ENCODE measurements at places on chromosomes 1 and 21.
A peak's percentile ranks its signal among the peaks of the same experiment; 100 is the strongest.

- DNase-seq, result no peak
Observed at GRCh38 chr1:92096317-92096716, 16.2 kb downstream of the BTBD8 start.

- no peak for DNase-seq
Observed at GRCh38 chr1:160549665-160550006, 26.6 kb upstream of the SLAMF6 start.

DNA sequence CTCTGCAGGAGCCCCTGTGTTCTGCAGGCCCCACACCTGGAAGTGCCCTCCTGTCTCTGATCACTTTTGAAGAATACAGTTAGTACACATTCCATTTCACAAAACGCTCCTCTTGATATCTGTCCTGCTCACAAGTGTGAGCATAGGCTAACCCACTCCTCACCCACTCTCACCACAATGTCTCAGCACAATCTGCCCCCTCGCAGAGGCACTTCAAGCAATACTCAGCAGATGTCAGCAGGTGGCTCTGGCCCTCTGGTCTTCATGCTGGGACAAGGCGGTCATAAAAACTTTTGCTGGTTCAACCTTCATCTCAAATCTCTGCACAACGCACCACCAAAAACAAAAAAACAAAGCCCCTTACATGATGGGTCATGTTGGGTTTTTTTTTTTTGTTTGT, 671.2 kb downstream of the MATN1 start:
- no peak for DNase-seq

DNA sequence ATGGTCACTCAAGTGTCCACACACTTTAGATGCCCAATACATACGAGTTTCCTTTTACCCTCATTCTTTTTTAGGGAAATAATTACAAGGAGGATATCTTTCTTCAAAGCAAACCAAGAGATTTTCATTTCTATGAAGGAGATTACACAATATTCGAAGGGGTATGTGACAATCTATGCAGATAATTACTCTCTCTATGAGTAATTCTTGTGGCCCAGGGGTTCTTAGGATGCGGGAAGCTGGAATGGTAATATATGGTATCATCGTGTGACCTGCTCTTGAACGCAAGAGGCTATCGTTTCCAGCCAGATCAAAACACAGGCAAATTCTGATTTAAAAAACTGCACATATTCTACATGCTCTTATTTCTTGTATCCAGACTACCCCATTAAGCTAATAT, 14.6 kb downstream of the DSCAM start:
- no peak for DNase-seq

GRCh38 chr21:37916310-37917051, at the start of gene KCNJ6:
Gene KCNJ6, minus strand, starts transcription at chr21:37916457. Its CDS starts 75,775 bp downstream, at chr21:37840682.
- peak; percentile 70 for DNase-seq

- DNase-seq, result no peak
Observed at GRCh38 chr1:246608616-246609376, 42.5 kb downstream of the CNST start.

DNA sequence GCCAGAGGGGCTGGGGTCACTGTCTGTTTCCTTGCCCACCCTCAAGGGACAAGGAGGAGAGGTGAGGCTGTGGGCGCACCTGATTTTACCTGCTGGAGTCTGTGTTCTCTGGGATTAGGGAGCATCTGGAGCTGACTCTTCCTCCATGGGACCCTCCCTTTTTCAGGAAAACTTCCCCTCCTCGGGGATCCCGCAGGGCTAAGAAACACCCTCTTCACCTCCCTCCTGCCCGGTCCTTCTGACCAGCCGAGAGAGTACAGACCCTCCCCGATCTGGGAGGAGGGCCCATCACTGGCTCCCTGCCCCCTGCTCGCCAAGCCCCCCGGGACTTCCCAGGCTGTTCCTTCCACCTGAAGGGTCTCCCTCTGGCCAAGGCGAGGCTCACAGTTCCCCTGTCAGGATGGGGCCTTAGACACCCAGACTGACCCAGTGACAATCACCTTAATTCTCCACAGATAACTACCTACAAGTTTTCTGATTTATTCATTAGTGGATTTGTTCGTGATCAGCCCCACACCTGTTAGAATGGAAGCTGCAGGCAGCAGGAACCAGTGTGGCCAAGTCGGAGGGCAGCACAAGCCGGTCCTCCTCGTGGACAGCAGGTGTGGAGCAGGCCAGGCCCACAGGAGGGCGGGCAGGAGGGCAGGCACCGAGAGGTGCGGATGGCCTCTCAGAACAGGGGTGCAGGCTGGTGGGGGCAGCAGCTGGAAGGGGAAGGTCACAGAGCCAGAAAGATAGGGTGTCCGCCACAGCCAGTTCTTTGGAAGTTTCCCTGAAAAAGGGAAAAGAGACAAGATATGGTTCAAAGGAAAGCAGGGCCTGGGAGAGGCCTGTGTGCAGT, 15.9 kb upstream of the SAMD11 start:
- no peak for DNase-seq

GRCh38 chr1:21669258-21670058, at the start of gene RAP1GAP:
Gene RAP1GAP, minus strand, starts transcription at chr1:21669357. Its CDS starts 49,325 bp downstream, at chr1:21620032.
- DNase-seq, result no peak

- no peak for DNase-seq
Observed at GRCh38 chr1:175331891-175332290, 139.3 kb upstream of the KIAA0040 start.

- no peak for DNase-seq
Observed at GRCh38 chr1:29029667-29030066, 94.0 kb downstream of the TMEM200B start.

DNA sequence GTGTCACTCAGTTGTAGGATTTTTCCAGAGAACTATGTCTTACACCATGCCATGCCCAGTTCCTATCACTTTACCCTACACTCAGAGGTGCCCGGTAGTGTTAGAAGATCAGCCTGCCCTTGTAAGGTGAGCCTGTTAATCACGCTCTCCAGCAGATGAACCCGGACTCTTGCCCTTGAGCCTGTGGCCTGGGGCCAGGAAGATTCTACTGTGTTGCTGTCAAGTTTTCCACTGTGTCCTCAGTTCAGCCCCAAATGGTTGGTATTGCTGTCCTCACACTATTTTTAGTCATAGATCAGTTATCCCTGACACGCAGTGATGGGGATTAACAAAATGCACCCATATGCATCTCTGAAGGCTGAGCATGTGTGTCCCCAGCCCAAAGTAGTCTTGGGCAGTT, 105.0 kb upstream of the SPAG17 start:
- DNase-seq, result no peak

GRCh38 chr1:172515927-172516326, 17.0 kb upstream of the SUCO start:
- no peak for DNase-seq

GRCh38 chr1:3944578-3945125, 44.6 kb upstream of the C1orf174 start:
- no peak for DNase-seq

- DNase-seq, result no peak
Observed at GRCh38 chr1:82494117-82494516, 693.4 kb downstream of the ADGRL2 start.

GRCh38 chr1:29084196-29084521, 39.5 kb downstream of the TMEM200B start:
- DNase-seq, result no peak

- DNase-seq, result no peak
Observed at GRCh38 chr21:43971992-43972255, 40.2 kb upstream of the TRAPPC10 start.

DNA sequence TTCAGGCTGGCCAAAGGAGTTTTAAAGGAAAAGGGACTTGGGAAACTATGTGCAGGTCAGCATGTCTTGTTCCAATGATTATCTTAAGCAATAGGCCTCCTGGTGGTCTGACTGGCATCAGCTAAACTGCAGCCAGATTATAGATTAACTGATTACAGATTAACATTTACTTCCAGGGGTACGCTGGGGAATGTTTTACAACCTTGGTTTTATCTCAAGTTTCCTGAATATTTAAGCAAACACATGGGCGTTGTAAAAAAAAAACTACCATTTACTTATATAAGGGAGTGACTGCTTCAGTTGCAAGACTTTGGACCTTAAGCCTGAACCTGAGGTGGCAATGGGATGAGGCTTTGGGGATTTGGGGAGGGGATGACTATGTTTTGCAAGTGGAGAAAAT, 600.6 kb upstream of the B3GALT2 start:
- DNase-seq, result no peak

GRCh38 chr1:44014365-44015104, 16.7 kb downstream of the SLC6A9 start:
- no peak for DNase-seq

- DNase-seq, result no peak
Observed at GRCh38 chr1:155892796-155893195, 18.4 kb downstream of the RIT1 start.

DNA sequence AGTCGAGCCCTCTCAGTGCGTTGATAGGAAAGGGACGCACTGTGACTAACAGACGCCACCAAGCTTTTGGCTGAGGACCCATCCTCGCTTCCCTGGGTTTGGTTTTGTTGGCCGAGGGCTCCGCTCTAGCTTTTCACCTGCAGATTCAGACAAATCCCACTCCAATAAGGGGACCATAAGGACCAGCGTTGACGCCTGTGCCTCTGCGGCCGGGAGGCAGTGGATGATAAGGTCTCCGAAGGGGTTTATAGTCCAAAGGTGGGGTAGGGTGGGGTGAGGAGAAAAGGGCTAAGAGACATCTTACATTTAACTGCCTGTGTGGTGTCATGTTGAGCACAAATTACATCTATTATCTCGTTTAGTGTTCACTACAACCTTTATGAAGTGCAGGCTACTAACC, 760 bp downstream of the PEX14 start:
- no peak for DNase-seq

DNA sequence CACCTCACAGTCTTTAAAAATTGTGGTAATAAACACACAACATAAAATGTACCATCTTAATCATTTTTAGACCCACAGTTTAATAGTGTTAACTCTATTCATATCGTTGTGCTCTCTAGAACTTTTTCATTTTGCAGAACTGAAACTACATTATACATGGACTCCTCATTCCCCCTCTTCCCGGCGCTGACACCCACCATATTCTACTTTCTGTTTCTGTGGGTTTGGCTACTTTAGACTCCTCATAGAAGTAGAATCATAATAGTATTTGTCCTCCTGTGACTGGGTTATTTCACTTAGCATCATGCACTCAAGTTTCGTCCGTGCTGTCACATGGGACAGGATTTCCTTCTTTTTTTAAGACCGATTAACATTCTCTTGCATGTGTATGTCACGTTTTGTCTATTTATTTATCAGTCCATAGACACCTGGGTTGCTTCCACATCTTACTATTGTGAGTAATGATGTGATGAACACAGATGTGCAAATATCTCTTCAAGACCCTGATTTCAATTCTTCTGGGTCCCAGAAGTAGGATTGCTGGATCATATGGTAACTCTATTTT, 62.9 kb upstream of the TMPRSS2 start:
- DNase-seq, result no peak

GRCh38 chr1:78351551-78352216, 139.1 kb upstream of the PTGFR start:
- no peak for DNase-seq

Measured in BE2C (cell line).